ENCODE measurements at places on chromosomes 2 and 18.

- DNase-seq, result no peak
These were observed 86.5 kb upstream of the DTNA start for GRCh38 chr18:34623557-34623956.

- no peak for DNase-seq
These were observed 113.9 kb downstream of the MAP4K4 start for GRCh38 chr2:101811226-101812015.

- DNase-seq, result no peak
These were observed 88.8 kb downstream of the CELF4 start for GRCh38 chr18:37476611-37477295.

- DNase-seq, result no peak
These were observed 636.2 kb downstream of the EPHA4 start for GRCh38 chr2:220935789-220936321.

DNA sequence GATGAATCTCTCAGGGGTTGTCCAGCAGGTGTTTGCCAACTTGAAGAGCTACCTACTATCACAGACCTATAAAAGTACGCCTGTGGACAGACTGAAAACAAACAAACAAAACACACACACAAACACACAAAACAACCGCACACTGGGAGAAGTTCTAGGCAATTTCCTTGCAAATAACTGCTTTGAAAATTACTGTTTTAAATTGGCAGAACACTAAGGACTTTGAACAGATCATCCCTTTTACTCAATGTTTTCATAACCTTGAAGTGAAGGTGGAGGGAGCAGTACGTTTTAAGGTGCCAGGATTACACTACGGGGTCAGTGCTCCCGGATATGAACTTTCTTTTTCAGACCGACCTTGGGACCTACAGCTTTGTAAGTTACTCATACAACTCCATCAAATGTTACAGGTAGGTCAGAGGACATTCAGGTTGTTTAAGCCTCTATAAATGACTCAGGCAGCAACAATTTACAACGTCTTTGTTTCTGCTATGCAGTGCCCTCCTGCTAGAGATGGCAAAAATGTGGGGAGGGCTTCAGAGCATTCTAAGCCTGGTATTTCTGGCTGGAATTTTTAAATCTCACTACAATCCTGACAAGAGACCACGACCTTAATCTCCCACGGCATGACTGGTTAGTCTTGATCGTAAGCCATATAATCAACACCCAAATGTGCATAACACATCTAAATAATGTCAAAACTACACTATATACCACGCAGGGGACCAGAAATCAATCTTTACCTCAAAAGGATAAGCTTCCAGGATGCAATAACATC lies 1.4 kb upstream of the SLC20A1 start:
- no peak for DNase-seq

DNA sequence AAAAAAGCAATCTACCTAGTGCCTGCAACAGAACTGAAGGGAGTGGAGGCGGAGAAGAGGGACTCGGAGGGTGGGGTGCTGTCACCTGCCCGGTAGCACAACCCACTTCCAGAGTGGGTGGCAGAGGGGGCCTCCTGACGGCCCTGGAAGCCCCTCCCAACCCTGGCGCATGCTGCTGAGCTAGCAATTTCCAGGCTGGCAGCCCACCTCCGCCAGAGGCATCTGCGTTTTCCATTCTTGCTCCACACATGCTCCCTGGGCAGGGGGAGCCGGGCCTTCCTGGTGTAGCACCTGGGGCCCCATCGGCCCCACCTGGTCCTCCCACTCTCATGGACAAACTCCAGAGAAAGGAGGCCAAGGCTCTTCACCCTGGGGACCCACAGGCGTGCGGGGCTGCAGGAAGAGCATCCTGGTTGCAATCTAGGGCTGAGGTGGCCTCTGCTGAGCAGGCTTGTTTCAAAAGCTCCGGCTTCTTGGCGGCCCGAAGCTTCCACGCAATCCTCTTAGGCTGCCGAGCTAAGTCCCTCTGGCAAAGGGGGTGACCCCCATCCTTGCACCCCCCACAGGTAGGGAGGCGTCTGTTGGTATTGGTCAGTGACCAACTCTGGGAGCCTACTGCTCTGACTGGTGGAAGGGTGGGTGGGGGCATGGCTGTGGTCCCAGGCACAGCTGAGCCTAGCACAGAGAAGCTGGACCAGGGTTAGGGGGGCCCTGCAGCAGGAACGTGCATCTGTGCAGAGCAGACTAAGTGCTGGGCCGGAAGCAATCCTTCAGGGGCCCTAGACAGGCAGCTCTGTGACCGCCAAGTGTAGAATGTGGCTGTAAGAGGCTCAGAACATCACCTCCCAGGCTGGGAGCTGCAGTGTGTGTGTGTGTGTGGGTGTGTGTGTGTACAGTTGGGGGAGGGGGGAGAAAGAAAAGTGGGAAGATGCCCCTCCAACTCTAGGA lies 2.6 kb downstream of the HS6ST1 start:
- no peak for DNase-seq

DNA sequence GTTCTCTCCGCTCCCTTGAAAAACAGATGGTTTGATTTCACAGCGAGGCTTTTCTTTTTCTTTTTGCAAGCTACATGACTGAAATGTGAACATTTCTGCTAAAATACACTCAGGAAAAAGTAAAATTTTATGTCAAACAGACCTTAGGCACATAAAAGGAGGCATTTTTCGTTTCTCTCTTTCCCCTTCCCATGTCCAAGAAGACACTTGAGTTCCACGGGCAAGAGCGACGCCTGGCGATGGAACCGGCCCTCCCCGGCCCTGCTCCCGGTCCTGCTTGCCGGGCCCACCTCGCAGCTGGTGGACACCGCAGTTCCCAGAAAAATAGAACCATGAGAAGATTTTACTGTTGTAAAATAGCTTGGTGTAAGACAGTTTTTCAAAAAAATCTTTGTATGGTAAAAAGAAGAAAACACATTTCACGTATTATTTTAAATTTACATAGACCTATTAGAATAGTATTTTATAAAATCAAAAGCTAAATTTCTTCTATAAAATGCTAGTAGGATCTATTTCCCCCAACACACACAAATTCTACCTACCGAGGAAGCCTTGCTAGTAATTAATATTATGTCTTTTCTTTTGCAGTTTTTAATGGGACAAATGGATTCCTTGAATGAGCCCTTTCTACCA lies 2.3 kb upstream of the ALKAL2 start:
- peak; percentile 5 for DNase-seq

DNA sequence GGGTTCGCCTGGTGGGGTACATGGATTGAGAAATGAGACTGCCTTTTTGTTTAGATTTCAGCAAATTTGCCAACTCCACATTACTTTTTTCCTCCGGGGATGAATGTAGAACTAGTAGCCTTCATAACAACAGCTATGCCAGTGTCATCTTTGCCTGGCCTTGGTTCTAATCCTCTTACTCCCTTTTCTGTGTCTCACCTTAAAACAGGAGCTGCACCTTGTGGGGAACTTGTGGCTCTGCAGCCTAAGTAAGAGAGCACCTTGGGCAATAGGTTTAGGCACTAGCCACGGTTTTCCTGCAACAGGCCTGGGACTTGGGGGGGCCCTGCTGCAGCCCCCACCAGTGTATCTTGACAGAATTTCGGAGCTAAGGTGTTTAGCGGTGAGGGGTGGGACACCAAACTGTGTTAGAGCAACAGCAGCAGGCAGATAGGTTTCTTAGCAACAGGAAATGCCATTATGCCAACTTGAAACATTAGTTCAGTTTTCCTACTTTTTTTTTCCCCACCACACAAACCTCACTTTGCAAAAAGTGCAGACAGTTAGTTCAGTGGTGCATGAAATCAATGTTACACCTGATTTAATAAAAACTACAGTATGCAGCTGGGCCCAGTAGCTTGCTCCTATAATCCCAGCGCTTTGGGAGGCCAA lies 173.7 kb downstream of the PRKCE start:
- no peak for DNase-seq

DNA sequence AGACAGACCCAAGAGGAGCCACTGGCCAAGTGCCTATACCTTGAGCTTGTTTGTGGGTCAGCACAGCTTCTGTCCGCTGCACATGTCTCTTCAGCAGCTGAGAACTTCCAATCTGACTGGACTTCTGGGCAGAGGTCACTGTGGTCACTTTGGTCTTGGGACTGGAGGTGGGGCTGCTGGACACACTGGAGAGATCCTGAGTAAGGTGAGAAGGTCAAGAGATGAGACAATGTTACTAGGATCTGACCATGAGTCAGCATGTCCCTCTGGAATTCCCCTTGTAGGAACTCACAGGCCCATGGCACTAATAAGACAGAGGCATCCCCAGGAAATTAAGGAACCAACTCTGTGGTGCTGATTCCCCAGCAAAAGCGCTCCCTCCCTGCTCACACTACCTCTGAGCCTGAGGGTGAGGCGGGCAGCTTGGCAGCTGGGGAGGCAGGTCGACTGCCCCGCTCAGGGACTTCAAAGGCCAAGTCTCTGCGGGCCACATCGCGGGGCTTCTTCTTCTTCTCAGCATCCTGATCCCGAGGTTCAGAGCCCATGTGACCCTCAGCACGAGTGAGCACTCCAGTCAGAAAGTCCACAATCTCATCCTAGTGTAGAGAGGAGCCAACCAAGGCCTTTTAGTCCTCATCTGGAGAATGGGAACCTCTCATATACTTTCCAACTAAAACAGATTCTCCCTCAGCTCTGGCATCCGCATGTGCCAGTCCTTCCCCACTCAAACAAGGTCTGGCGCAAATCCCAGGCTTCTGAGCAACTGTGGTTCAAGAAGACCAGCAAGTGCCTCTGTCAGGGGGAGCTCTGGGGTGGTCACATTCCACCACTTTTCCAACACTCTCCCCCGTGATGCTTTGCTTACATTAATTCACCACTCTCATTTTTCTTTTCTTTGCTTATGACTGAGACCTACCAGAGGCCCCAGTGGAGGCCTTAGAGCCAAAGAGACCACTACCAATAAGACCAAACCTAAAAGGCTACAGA lies 29.4 kb downstream of the KANSL3 start:
- DNase-seq, result no peak
